Stimulated activated CD4-positive, alpha-beta T cell treated with anti-CD3 and anti-CD28 coated beads, Interleukin-4, amount 100 ng/mL, for 1 hour (primary cell): ENCODE measurements at places on chromosomes 7 and 10.

GRCh38 chr7:151806204-151806603 is 70.7 kb downstream of the PRKAG2 start:
- DNase-seq, result no peak

DNA sequence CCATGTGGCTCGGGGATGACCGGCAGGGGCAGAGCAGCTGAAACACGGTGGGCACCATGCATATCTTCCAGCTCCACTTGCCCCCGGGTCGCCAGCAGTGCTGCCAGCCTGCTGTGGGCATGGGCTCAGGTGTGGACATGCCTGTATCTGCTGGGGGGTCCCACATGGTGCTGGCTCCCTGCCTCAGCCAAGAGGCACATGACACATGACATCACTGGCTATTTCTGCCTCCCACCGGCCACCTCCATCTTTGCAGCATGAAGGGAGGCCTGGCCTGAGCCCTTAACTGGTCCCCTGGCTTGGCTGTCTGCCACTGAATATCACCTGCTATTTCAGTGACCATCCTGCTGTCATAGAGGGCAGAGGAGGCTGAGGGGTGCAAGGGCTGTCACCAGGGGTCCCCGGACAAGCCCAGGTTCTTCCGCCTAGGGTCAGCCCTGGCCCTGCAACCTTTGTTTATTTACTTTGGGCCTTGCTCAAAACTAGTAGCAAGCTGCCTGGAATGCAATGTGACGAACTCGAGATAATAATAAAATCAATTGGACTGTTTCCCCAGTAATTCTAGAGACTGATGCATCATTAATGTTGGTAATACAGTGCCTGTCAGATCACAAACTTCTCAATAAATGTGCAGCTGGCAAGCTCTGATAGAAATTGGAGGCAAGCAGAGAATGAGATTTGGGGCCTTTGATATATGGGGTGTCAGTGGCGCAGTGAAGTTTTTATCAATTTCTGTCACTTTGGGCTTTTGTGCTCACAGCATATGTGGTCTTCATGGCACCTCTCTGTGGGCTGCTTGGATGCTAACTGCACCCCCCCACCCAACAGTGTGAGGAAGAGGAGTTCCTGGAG is 28.5 kb downstream of the ZMIZ1 start:
- no peak for DNase-seq

- no peak for DNase-seq
These were observed 87.1 kb downstream of the FZD1 start for GRCh38 chr7:91351374-91351773.

DNA sequence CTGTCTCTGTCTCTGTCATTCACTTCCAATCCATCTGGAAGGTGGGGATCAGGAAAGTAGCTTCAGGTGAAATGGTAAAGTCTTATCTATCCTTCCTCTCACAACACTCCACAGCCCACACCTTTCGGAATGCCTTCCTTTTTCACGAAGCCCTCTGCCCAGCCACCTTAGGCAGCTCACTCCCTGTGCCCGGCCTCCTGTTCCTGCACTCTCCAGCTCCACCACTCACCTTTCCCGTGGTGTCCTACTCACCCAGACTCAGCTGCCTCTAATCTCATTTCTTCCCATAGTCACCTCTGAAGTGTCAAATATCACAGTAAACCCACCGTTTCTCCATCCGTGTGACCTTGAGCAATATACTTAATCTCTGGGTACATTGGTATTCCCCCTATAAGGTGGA is 100.9 kb upstream of the C7orf33 start:
- no peak for DNase-seq

DNA sequence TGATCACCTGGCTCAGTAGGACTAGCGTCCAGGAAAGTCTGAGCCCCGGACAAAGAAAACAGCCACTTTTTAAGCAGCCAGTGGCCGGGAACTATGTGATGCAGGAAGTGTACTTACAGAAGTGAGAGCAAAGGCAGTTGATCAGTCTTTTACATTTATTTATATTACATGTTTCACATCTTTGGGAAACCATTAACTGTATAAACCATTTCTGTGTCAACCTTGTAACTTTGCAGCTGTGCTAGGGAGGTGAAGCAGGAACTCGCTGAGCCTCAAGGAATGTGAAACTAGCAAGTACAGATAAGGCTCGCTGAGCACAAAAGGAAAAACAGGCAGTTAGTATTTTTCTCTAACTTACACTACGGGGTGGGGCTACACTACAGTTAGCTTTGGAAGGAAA is 39.9 kb upstream of the HECW1 start:
- DNase-seq, result no peak

DNA sequence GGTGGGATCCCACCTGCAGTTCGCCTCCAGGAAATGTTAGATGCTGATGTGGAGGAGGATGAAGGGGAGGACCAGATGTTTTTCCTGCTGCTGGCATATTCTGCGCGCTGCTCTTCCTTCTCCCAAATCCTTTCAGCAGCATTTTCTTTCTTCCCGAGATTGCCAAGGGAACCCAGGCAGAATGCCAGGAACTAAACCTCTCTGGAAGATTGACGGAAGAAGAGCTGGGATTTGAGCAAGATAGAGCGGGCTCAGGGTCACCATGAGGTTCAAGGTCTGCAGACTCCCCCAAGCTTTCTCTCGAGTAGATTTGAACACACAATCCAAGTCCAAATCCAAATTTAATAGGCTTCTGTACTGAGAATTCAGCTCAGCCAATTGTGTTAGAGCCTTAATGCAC is 345.2 kb upstream of the C7orf33 start:
- DNase-seq, result no peak

GRCh38 chr7:129746857-129747529 is 135.5 kb downstream of the NRF1 start:
- no peak for DNase-seq

DNA sequence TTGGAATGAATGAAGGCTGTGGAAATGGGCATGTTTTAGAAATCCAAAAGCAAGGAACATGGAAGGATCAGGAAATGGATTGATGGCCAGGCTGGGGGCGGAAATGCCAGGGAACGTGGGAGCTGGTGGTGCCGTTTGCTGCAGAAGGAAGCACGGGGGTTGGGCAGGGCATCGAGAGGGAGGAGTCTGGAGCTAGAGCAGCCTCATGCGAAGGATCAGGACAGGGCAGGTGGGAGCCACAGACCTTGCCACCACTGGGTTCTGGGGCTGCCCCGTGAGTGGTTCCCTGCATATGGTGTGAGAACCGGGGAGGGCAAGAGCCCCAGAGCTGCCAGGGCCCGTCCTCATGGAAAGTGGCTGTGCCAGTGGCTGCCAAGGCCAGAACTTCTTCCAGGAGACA is 193.8 kb upstream of the ZNF32 start:
- no peak for DNase-seq

- DNase-seq, result no peak
These were observed 127.7 kb downstream of the MYL10 start for GRCh38 chr7:101501351-101501750.

- DNase-seq, result no peak
These were observed 5.9 kb upstream of the ITGA8 start for GRCh38 chr10:15725603-15726002.

- no peak for DNase-seq
These were observed 20.4 kb upstream of the EIF4H start for GRCh38 chr7:74153736-74154135.

DNA sequence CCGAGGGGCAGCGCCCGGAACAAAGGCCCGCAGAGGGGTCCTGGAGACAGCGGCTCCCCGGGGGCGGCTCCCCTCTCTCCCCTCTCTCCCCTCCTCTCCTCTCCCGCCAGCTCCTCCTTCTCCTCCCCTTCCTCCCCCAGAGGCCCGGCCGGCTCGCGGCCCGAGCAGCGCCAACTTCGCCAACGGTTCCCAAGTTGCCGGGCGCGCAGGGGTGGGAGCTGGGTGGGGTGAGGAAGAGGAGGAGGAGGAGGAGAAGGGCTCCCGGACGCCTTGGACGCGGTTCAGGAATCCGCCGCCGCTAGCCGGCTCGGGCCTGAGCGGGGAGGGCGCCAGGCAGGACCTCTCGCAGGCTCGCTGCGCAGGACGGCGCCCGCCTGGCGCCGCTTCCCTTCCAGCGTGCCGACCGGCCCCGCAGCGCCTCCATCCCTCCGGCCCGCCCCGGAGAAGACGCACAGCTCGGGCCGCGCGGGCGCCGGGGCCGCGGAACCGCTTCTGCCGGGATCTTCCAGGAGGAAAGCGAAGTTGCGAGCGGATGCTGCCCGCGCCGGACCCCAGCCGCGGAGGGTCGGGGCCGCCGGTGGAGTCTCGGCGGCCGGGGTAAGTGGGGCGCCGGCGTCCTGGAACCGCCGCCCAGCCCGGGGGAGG is at the start of gene CHST3:
CHST3 (plus strand) TSS at position 298 of the 645 bp plus-strand sequence. CDS start 41,448 bp downstream, outside the sequence.
- DNase-seq, result peak; percentile 22

- DNase-seq, result no peak
These were observed 12.2 kb upstream of the C10orf105 start for GRCh38 chr10:71731791-71732190.

DNA sequence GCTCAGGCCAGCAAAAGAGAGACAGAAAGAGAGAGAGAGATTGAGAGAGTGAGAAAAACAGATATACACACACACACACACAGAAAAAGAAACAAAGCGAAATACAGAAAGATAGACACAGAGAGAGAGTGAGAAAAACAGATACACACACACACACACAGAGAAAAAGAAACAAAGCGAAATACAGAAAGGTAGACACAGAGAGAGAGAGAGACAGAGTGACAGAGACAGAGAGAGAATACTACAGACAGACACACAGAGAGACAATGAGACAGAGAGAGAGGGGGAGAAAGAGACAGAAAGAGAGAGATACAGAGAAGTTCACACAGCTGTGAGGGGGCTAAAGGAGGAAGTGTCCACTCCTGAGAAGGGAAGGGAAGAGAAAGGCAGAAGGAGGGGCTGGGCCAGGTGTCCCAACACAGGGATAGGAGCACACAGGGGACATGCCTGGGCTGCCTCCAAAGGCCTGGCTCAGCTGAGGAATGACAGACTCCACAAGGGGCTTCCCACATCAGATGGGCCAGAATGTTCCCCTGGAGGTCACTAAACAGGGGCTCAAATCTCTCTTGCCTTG is 4.3 kb downstream of the GCK start:
- DNase-seq, result no peak

- DNase-seq, result no peak
These were observed 91.1 kb upstream of the PRSS58 start for GRCh38 chr7:142348921-142349405.

DNA sequence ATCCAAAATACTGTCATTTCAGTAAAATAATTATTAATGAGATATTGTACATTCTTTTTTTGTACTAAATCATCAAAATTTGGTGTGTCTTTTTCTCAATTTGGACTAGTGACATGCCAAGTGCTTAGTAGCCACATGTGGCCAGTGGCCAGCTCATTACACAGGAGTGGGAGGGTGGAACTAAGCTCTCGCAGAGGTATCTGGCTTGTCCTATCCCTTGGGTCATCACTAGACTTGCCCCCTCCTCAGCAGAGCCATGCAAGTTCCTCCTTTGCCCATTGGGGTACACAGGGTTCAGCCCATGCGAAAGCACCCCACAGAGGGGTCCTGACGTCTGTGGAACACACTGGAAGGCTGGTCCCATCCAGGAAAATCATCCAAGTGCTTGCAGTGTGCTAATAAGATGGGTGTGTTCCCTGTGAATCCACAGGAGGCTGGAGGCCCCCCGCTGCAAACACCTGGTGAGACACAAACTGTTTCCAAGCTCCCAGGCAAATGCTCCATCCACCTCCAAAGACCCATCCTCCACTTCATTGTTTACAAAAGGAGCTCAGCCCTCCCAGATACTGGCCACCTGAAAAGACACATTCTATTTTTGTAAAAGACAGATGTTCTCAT is 1.3 kb downstream of the ARHGAP22 start:
- DNase-seq, result no peak

DNA sequence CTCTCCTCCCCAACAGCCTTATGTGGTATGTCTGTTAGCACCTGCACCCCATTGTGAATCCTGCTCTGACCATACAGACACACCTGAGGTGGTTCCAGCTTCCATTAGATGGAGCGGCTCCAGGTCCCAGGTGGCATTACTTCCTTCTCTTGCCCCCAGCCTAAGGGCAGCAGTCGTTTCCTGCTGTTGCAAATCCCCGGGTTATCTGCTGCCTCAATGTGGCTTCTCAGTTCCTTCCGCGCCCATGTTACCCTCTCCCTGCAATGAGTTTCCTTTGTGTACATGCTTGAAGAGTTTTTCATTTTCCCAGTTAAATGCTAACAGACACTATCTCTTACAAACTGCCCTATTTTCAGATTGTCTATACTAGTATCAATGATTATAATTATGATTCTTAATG is 62.8 kb upstream of the PRKCQ start:
- no peak for DNase-seq

- no peak for DNase-seq
These were observed 1.2 kb downstream of the GTPBP10 start for GRCh38 chr7:90347759-90348158.

- DNase-seq, result no peak
These were observed 6.9 kb upstream of the MXI1 start for GRCh38 chr10:110200503-110200902.

- no peak for DNase-seq
These were observed 101.3 kb upstream of the DKK1 start for GRCh38 chr10:52212802-52213201.

- DNase-seq, result no peak
These were observed 3.1 kb downstream of the FZD1 start for GRCh38 chr7:91267171-91267955.

DNA sequence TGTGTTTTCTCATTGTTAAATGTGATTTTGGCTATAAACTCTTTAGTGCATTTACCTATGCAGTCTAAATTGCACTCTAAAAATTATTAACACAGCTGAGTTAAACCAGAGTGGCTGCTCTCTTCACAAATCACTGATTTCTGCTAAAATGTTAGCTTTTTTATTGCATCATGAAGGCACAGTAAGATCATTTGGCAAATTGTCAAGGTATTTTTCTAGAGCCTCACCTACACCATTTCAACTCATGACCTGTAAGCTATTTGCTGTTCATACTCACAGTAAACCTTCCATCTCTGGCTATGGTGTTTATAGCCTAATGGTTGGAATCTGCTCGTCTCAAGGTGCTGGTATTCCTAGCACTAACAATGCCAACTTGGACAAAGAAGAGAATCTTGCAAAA is 25.7 kb downstream of the NDUFB2 start:
- no peak for DNase-seq

GRCh38 chr7:98192781-98193457 is 18.3 kb upstream of the BHLHA15 start:
- no peak for DNase-seq

DNA sequence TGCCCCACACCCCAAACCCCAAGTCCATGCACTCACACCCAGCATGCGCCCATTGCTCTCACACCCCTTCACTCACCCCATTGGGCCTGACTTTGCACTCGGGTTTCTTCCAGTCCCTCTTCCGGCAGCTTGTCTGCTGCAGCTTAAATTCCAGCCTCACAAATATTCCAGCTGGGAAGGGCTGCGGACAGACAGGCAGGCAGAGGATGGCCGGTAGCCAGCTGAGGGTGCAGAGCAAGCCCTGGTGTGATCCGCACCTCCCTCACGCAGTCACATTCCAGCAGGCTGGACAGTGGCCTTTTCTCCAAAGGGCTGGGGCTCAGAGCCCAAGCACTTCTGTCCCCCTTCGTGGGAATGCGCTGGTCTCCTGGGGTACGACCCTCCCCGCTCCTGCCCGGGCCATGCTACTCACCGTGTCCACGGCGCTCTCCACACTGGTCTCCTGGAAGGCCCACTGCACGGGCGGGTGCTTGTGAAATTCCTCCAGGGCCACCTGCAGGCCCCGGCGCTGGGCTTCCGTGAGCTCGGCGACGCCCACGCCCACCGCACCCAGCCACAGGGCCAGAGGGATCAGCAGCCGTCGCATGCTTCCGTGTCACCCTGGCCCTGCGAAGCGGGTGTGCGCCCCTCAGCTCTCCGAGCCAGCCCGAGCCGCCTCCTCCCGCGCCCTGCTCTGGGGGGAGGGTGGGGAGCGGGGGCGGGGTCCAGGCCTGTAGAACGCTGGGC is 1.2 kb downstream of the RARRES2 start:
- no peak for DNase-seq

GRCh38 chr7:120131096-120131839 is 141.7 kb upstream of the KCND2 start:
- DNase-seq, result no peak
